ENCODE measurements at places on chromosomes 12 and 14.

- no peak for DNase-seq
Observed at GRCh38 chr14:25826105-25826504, 771.7 kb downstream of the NOVA1 start.

- DNase-seq = no peak
Observed at GRCh38 chr12:111638556-111638955, 39.4 kb upstream of the ATXN2 start.

GRCh38 chr12:119682639-119683252, 14.8 kb downstream of the PRKAB1 start:
- no peak for DNase-seq

DNA sequence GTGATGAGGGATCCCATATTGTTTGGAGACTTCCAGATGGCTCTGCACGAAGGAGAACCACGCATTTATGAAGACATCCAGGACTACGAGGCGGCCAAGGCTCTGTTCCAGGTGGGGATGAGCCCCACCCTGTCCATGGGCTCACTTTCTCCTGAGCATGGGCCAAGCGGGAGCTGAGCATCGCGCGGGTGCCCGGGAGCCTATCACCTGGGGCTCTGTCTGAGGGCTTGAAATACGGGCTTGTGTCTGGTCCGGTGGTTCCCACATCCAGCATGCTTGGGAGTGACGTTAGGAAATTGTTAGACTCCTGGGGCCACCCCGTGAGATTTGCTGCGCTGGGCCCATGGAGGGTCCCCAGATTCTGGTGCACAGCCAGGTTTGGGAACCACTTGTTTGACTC, 92.9 kb downstream of the CCDC92 start:
- DNase-seq = no peak

- no peak for DNase-seq
Observed at GRCh38 chr14:64632056-64632455, 72.2 kb upstream of the PLEKHG3 start.

GRCh38 chr14:44369401-44370123, 137.5 kb downstream of the FSCB start:
- DNase-seq = no peak

- peak; percentile 81 for DNase-seq
Observed at GRCh38 chr14:100304825-100305323, 1.4 kb downstream of the SLC25A29 start.

DNA sequence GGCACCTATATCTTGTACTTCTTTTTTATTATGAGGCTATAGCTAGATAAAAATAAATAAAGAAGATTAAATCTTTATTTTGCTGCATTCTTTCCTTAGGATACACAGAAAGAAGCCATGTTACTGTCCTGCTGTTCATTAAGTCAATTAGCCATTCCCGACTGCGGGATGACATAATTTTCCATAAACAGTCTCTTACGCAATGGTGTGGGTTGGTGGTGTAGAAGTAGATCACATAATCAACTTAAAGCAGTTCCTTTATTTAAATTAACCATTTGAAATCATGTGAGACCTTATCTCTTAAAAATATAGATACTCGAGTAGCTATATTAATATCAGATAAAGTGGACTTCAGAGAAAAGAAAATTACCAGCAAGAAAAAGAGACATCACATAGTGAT, 40.2 kb downstream of the TAOK3 start:
- DNase-seq = no peak

GRCh38 chr12:13816394-13816793, 165.0 kb downstream of the GRIN2B start:
- peak; percentile 6 for DNase-seq

DNA sequence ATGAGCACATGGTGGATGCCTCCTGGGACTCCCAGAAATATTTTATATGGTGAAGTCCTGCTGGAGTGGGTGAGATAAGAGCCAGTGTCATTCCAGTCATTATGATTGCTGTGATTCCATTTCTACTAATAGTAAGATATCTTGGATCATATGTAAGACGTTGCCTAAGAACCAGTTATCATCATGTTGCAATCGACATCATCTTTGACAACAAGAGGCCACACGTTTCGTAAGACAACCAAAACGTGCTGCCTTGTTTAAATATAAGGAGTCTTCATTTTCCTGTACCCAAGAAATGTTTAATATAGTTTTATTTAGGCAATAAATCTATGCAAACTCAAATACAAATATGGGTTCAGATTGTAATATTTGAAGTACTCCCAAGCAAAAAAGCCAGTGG, 58.4 kb downstream of the SPTSSA start:
- no peak for DNase-seq

- DNase-seq = no peak
Observed at GRCh38 chr14:51661504-51661903, 9.8 kb downstream of the FRMD6 start.

DNA sequence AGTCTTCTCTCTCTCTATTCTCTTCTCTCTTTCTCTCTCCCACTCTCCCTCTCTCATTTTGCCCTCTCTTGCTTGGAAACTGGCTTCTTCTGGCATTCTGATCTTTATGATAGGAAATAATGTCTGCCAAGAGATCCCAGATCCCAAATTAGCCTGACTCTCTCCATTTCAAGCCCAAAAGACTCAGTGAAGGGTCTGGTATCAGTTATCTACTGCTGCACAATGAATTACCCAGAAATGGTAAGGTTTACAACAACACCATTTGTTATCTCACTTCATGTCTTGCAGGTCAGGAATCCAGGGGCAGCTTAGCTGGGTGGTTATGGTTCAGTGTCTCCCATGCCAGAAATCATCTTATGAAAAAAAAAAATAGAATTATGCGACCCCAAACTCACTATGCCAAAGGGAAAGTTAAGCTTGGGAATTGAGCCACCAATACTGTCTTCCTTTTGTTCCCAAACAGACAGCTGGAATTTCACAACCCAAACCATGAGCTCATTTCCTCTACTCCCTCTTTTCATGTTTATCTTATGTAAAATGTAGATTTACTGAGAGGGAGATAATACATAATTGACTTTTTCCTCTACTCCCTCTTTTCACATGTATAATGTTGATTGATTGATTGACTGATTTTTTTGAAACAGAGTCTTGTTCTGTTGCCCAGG, 67.8 kb upstream of the FICD start:
- no peak for DNase-seq

- DNase-seq = peak; percentile 39
Observed at GRCh38 chr14:76352639-76353281, 23.2 kb upstream of the ESRRB start.

DNA sequence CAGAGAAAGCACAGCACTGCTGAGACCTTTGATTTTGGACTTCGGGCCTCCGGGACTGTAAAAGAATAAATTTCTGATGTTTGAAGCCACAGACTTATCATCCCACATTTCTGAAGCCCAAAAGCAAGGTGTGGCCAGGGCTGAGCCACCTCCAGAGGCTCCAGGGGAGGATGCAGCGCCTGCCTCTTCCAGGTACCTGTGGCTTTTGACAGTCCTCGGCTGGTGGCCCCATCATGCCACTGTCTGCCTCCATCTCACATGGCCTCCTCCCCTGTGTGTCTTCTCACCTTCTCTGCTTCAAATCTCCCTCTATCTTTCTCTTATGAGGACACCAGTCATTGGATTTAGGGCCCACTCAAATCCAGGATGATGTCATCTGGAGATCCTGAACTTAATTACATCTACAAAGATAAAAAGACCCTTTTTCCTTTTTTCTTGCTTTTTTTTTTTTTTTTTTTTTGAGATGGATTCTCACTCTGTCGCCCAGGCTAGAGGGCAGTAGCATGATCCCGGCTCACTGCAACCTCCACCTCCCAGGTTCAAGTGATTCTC, 15.4 kb downstream of the GSC start:
- DNase-seq = no peak

- peak; percentile 61 for DNase-seq
Observed at GRCh38 chr12:116703214-116703795, 34.6 kb downstream of the SPRING1 start.

GRCh38 chr14:53900499-53900898, 56.1 kb downstream of the BMP4 start:
- no peak for DNase-seq

DNA sequence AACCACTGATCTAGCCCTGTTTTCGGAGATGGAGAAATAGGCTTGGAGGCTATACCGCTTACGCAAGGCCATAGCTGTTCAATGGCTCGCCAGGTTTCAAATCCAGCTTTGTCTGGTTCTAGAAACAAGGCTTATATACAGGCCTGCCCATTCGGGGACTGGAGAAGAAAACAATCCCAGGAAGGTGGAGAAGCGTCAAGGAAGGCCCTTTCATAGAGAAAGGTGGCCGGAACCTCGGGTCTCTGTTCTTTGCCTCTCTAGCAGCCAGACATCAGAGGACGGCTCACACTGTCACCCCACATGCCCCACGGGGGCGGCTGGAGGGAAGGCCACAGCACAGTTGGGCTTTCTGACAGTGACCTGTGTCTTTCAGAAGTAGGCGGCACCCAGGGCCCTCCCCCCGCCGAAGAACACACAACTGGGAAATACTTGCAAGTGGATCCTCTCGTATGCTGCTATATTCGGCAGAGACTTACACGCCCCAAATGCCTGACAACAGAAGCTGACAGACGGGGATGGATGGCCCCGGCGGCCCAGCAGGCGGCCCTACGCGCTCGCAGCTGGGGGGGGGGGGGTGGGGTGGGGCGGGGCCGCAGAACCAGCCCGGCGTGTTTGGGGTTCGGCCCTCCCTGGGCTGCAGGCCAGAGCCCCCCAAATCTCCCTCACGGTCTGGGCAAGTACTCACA, 4.5 kb upstream of the SETD1B start:
- peak; percentile 81 for DNase-seq

DNA sequence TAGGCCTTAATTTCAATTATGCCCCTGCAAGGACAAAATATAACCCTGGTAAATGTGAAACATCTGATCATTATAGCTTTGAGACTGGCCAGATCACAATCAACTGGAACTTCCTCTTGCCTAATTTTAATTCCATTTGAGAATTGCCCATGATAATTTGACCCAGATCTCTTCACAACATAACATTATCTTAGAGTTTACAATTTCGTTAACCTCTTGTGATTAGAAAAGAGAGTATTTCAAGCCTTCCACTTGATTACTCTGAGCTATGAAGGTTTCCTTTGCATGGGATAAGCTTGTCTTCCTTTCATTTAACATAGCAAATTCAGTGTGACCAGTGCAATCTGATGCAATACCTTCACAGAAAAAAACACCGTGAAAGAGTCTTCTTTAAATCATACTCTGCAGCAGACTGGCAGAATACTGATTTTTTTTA, 143.6 kb downstream of the DUSP6 start:
- DNase-seq = no peak

DNA sequence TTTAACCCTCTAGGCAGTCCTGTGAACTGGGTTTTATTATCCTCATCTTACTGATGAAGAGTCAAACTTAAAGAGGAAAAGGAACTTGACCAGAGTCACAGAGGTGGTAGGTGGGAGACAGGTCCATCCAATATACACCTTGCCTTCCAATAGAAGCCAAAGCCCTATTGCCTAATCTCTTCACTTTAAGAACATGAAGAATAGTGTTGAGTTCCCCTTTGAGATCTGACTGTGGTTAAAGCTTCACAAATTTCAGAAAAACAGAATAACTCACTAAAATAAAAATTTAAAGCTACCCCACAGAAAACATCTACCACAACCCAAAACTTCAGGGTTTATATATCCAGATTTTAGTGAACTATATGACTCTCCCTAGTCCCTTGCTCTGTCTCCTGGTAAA, 115.4 kb downstream of the ETV6 start:
- DNase-seq = no peak

DNA sequence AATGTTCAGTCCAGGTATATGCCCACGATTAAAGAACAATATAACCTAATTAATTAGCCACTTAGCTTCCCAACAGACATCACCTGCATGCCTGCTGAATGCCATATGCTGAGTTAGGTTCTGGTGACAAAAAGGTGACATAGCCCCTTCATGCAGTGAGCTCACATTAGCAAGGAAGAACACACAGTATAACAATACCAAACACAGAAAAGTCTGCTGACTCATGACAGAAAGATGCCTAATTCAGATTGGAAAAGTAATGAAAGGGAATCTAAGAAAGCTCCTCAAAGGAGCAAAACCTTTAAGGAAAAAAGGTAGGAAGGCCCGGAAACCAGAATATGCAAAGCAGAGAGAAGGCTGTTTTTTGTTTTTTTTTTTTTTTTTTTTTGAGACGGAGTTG, 59.0 kb downstream of the FERMT2 start:
- peak; percentile 16 for DNase-seq
